ENCODE measurements at places on chromosomes 4 and X.

GRCh38 chr4:174449944-174450785 lies 72.1 kb downstream of the HPGD start:
- DNase-seq = no peak

DNA sequence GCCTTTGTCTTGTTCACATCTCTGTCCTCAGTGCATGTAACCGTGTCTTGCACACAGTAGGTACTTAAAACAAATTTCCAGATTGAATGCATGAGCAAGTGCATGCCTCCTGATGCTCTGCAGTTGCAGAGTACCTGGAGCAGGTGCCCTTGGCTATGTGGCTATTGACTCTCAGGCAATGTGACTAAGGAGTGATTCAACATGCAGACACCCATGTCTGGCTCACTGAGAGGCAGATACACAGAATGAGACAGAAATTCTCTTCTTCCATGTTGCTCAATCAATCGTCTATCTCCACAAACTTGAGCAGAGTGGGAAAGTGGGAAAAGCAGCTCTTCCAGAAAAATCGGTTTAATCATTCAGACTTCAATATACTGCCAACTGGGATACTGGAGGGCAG lies 111.0 kb downstream of the CHRDL1 start:
- no peak for DNase-seq

DNA sequence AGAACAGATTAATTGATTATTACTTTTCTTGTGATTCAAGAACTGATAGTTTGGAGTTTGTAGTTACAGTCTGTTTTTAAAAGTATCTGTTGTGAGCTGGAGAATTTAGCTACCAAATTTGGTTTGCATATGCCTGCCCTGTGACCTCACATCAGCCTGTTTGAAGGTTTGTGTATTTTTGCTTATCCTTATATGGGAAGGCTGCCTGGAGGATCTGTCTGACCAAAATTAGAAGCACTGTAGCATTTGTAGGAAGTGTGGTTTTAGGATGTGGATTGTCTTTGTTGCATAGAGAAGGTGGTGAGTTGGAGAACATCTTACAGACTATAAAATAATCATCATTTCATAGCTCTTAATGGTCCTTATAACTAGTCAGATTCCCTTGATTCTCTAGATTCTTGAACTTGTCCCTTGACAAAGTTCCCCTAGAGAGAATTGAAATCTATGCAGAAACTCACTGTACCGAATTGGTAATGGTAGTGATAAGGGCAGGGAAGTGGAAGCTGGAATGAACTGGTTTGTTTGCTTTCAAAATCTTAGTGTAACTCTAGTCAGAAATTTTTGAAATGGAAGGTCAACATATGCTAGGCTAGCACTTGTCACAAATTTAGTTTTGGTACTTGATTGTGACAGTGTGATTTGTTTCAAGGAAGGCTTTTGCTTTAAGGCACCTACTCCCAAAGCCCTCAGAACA lies 57.3 kb downstream of the SH3BGRL start:
- DNase-seq = no peak

DNA sequence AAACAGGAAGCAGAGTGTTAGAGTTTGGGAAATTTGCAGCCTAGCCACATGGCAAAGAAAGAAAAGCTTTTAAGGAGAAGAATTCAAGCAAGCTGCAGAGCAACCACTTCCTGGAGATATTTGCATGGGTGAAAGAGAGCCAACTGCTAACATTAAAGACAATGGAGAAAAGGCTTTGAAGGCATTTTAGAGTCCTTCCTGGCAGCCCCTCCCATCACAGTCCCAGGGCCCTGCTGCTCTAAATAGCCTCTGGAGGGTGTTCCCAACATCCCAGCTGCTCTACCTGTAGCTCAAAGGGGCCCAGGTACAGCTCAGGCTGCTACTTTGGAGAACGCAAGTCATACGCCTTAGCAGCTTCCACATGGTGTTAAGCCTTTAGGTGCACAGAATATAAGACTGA lies 235.9 kb upstream of the FMR1 start:
- no peak for DNase-seq

- DNase-seq = no peak
Observed at GRCh38 chrX:108268434-108269080, 169.7 kb downstream of the COL4A6 start.

GRCh38 chrX:152817078-152817764 lies 13.3 kb downstream of the CETN2 start:
- no peak for DNase-seq

DNA sequence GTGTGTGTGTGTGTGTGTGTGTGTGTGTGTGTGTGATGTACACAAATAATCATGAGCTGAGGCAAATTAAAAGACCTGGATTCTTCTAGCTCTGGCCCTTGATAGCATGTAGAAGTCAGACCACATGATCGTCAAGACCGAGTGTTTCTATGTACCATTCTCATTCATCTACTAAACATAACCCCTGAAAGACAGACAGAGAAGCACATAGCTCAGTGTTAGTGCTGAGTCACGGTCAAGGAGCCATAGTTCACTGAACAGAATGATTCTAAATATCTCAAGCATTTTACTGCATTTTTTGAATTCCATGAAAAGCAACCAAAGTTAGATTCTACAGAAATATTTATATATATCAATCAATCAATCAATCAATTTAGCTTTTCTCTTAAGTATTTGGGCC lies 412.3 kb upstream of the CXorf51A start:
- no peak for DNase-seq

GRCh38 chrX:21479695-21480270 lies 105.6 kb downstream of the CNKSR2 start:
- DNase-seq = no peak

DNA sequence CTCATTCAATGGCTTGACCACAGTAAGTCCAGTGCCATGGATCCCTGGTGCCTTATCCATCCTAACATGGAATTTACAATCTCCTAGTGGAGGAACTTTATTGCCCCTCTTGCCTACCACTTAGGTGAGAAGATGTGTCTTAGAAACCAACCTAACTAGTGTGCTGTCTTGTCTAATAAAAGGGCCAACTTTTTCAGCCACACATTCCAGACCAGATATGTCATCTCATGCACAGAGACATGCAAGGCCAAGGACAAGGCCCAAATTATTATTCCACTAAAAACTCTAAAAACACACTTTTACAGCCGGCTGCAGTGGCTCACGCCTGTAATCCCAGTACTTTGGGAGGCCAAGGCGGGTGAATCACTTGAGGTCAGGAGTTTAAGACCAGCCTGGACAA lies 10.6 kb upstream of the PRDX4 start:
- no peak for DNase-seq

DNA sequence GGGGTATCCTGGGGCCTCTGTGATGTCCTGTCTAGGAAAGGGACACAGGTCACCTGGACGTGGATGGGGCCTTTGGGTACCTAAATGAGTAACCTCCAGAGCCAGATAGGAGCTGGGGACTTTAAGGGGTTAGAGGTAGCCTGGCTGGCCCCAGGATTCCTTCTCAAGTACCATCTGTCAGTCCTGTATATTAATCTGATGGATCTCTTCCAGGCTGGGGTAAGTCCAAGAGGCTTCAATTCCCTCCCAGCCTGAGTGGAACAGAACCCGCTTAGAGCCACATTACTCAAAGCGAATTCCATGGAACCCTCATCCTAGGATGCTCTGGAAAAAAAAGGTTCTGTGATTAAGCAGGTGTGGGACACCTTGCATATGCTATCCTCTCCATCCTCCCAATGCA lies 24.8 kb upstream of the MAP3K15 start:
- no peak for DNase-seq

GRCh38 chrX:14718403-14718802 lies 154.5 kb downstream of the FANCB start:
- DNase-seq = no peak

DNA sequence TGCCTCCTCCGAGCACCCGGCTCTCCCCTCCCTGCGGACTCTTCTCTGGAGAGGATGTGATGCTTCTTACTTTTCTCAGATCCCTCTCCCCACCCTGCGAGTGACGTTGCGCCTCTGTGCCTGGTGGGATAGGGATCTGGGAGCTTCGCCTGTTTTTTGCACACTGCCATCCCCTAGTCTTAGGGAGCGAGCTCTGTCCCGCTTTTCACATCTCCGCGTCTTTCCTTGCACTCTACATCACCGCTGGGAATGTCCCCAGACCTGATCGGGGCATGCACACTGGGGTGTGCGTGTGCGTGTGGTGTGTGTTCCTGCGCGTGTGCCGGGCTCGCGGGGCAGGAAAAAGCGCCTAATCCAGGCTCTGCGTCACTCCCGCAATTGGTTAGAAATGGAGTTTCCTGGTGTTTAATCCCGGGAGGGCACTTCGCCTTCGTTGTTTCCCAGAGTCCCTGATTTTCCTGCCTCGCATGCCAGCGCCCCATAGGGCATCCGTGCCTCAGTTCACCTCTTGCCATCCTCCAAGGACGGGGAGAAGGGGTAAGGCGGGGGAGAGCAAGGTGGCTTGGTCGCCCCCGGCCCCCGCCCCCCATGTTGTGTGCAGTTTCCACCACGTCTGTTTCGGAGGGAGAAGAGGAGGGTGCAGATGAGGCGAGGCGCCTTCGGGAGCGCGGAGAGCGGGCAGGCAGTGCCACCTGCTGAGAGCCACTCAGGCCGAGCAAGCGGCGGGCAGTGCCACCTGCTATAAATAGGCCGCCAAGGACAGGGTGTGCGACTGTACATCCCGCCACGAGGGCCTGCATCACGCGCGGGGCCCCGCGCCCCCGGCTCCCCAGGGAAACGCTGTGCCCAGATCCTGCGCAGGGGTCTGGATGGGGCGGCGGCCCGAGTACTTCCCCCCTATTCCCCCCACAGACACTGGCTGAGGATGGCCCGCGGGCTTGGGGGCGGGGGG lies 759 bp upstream of the TBC1D1 start:
- DNase-seq = no peak

- DNase-seq = no peak
Observed at GRCh38 chr4:3107271-3107670, 32.8 kb downstream of the HTT start.

DNA sequence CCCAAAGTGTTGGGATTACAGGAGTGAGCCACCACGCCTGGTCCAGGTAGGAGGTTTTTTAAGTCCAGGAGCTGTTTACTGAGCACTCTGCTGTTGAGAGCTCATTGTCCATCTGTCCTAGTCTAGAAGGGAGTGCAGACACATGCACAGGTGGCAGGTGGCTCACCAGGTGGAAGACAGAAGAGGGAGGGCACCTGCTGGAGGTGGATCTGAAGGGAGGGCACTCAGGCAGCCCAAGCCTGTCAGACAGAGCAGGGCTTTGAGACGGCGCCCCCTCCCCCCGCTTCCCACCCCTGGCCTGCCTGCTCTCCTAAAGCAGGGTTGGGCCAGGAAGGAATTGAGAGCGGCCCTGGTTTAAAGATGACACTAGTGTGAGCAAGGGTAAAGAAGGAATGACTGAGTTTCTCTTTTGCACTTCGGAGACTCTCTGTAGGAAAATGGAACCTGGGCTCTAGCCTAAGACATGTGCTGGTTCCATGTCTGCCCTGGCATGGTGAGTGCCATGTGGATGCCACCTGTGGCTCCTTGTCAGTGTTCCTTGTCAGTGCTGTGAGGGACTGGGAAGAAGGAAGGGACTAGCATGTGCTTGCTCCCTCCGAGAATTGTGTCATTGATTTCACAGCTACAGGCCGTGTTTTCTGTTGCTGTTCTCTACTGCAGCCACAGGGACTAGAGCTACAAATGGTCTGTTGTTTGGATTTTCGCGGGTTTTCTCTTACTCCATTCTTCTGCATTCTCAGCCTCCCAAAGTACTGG lies 108.6 kb downstream of the TNIP2 start:
- DNase-seq = no peak

GRCh38 chr4:8574796-8575370 lies 5.3 kb upstream of the GPR78 start:
- no peak for DNase-seq

- no peak for DNase-seq
Observed at GRCh38 chr4:6885953-6886557, 23.6 kb upstream of the TBC1D14 start.

- no peak for DNase-seq
Observed at GRCh38 chr4:73668782-73669201, 48.6 kb upstream of the RASSF6 start.

- DNase-seq = no peak
Observed at GRCh38 chr4:156961196-156962057, 10.2 kb downstream of the PDGFC start.

DNA sequence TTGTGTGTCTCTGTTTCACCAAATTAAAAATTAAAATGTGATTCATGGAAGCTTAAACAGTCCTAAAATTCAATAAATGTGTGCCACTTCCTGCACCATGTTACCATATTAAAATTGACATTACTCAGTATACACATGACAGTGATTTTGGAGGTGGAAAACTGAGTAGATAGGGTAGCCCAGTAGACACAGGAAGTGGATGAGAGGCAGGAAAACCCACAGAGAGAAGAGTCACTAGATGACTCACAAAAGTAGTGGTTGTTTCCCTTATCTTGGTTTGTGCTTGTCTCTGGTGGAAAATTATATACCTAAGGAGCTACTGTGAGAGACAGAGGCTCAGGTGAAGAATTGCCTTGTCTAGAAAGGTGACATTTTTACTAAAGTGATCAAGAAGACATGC lies 375.8 kb upstream of the CXorf51B start:
- no peak for DNase-seq

DNA sequence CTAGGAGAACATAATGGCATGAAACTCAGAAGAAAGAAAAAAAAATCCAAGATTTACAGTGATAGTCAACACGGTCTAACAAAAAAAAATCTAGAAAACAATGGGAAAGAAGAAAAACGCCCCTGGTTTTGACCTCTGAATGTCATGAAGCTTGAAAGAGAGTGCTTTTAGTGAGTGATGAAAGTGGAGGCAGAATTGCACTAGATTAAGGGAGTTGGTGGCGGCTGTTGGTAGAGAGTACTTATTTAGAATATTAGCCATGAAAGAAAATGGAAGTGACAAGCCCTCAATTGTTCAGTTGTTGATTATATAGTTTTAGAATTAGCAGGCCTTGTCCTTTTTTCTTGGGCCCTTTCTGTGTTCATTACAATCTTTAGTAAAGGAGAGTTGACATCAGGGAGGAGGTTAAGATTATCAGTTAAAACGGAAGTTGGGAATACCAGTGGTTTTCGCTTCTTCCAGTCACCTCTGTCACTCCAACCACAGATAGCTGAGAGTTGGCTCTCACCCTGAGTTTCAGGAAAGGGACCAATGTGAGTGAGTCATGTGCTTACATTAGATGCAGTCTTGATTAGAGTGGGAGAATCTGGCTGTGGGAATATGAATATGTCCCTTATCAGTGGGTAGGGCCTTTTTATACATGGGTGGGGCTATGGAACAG lies 29.7 kb downstream of the EREG start:
- no peak for DNase-seq

- no peak for DNase-seq
Observed at GRCh38 chr4:157895205-157895604, 277.6 kb downstream of the GASK1B start.

- no peak for DNase-seq
Observed at GRCh38 chr4:69668680-69669079, 15.6 kb upstream of the UGT2A1 start.

DNA sequence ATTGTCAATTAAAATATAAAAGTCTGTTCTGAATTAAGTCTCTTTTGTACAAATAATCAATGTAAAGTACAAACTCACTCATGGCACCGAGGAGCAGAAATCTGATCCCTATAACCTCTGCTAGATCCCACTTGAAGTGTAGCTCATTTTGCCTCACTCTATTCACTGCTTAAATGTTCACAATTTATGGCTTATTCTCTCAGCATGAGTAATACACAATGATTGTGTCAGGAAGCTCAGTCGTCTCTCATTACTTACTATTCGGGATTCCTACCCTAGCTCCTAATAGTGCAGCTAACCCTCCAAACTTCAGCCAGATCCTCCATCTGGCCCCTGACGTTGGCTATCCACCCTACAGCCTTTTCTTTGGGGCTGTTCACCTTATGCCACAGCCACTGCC lies 4.7 kb upstream of the AMMECR1 start:
- no peak for DNase-seq

- DNase-seq = no peak
Observed at GRCh38 chr4:140271553-140271952, 101.9 kb upstream of the SCOC start.

Measured in stimulated activated CD8-positive, alpha-beta memory T cell treated with anti-CD3 and anti-CD28 coated beads, Interleukin-4, amount 100 ng/mL, for 1 hour (primary cell).